Colonic mucosa (tissue), 4 donors: ENCODE measurements at places on chromosomes 16 and 17.

DNA sequence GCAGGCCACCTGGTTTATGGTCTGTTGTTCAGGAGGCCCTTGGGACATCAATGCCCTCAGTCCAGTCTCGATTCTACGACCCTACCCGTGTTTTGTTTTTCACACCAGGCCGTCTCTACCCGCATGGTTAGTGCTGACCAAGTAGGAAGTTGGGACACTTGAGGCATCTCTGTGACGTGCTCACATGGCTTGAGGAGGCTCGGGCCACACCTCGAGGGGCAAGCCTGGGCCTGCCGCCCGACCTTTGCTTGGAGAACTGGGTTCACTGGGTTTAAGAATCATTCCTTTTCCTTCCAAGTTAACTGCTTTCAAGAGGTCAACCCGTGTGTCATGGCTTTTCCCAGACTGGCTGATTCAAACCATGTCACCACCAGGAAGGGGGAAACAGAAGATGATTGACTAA lies 86.8 kb downstream of the CMIP start:
- peak; percentile 50 for DNase-seq

DNA sequence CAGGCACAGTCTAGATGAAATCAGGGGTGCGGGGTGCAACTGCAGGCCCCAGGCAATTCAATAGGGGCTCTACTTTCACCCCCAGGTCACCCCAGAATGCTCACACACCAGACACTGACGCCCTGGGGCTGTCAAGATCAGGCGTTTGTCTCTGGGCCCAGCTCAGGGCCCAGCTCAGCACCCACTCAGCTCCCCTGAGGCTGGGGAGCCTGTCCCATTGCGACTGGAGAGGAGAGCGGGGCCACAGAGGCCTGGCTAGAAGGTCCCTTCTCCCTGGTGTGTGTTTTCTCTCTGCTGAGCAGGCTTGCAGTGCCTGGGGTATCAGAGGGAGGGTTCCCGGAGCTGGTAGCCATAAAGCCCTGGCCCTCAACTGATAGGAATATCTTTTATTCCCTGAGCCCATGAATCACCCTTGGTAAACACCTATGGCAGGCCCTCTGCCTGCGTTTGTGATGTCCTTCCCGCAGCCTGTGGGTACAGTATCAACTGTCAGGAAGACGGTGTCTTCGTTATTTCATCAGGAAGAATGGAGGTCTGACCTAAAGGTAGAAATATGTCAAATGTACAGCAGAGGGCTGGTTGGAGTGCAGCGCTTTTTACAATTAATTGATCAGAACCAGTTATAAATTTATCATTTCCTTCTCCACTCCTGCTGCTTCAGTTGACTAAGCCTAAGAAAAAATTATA lies 1.6 kb downstream of the HBA1 start:
- DNase-seq = no peak

- no peak for DNase-seq
Observed at GRCh38 chr16:87310610-87311009, 6.6 kb downstream of the C16orf95 start.

GRCh38 chr17:32870027-32870670 lies 6.8 kb downstream of the MYO1D start:
- no peak for DNase-seq

- DNase-seq = peak; percentile 67
Observed at GRCh38 chr17:77465358-77466041, 324.7 kb downstream of the SEC14L1 start.

GRCh38 chr16:83895243-83895642 lies 3.7 kb upstream of the MLYCD start:
- DNase-seq = no peak

- no peak for DNase-seq
Observed at GRCh38 chr16:50739031-50739430, 2.9 kb upstream of the CYLD start.

DNA sequence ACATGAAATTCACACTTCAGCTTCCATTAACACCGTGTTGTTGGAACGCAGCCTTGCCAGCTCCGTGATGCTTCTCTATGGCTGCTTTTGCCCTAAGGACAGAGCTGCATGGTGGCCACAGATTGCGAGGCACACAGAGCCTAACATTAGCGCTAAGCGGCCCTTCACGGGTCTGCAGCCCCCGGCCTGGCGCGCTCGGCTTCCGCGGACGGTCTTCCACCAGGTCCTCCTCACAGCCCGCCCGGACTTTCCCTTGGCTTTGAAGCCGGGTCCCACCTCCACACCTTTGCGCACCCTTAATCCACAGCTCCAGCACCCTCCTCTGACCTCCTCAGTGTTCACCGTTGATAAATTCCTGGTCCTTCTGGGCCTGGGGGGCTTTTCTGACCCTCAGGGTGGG lies 19.6 kb downstream of the SCGB1C2 start:
- no peak for DNase-seq

DNA sequence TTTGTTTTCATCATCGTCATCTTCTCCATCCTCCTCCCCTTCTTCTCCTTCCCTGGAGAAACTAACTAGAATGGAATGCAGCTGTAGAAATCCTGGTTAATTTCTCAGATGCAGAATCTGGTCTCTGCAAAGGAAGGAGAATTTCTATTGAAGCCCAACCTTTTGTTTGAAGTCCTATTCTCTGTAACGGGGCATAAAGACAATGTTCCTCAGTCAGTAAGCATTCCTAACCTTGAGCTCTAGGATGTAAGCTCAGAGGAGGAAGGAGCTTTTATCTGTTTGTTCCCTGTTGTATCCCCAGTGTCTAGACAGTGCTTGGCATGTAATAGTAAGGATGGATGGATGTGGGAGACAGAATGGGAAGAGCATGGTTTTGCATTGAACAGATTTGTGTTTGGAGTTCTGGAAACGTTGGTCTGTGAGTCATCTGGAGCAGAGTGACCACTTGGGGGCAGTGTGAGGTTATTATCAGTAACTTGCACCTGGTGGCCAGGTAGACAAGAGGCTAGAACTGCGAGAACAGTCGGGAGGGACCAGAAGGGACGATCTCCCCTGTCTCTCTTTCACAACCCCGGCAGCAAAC lies 363.7 kb downstream of the SNX29 start:
- DNase-seq = peak; percentile 51

GRCh38 chr16:77238593-77238992 lies 39.4 kb downstream of the SYCE1L start:
- no peak for DNase-seq

DNA sequence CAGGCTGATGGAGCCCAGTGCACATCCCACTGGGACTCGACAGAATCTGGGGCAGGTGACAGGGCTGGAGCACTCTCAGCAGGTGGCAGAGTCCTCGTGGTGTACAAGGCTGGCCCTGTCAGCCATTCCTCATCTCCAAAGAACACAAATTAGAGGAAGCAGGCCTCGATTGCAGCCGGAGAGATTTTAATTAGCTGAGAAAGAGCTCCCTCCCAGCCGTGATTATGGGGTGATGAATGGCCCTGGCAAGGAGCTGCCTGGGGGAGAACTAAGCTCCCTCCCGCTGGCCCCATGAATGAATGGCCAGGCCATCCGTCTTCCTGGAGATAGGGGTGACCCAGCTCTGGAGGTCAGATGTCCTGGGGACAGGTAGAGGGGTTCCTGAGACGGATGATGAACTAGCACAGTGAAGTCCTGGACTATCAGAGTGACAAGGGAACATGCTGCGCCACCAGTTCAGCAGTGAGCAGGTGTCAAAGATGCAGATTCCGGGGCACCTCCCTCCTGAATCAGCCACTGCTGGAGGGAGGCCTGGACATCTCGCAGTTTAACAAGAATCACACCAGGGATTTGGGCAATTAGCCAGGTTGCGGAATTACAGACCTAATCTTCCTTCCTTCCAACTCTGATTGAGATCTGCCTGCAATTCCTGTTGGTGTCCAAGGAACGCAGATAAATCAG lies 35.5 kb downstream of the PIMREG start:
- DNase-seq = no peak

DNA sequence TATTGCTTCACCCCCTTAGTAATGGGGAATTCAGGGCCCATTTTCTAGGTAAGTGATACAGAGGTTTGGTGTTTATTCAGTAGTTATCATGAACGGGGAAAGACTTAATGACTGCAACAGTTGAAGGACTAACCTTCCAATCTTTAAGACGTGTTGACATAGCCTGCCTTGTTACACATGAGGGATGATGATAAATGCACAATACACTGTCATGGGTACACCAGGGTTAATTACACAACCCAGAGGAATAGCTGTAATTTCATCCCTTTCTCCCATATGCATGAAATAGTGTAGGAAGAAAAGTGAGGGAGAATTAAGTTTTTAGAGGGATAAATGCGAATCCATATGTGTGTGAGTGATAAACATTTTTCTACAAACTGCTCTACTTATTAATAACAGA lies 10.7 kb downstream of the MYH4 start:
- no peak for DNase-seq

GRCh38 chr17:12995106-12995895 lies 22.5 kb downstream of the ELAC2 start:
- no peak for DNase-seq

GRCh38 chr16:86403541-86404163 lies 106.7 kb upstream of the FOXF1 start:
- no peak for DNase-seq
